Kidney (tissue), 22 donors: ENCODE measurements at places on chromosomes 5 and 9. TPM values are rescaled to one million over a fixed set of nuclear protein-coding genes. Genes with fewer than 3 reads are reported as not detected.

DNA sequence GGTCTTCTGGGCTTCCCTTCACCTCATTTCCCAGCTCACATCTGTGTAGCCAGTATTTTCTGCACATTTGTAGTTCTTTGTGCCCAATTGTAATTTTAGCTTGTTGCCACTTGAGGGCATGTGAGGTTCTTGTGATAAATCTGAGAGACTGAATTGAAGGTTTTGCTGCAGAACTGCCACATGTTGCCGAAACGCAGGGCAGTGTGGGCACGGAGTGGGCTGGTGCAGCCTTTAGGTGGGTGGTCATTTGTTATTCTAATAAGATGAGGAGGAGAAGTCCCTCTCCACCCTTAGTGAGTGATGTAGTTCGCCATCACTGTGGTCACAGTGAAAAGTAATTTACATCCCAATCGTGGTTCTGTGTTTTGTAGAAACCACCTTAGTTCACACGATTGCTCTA, 21.2 kb downstream of the OTULIN start:
- DNase-seq: peak; percentile 68

DNA sequence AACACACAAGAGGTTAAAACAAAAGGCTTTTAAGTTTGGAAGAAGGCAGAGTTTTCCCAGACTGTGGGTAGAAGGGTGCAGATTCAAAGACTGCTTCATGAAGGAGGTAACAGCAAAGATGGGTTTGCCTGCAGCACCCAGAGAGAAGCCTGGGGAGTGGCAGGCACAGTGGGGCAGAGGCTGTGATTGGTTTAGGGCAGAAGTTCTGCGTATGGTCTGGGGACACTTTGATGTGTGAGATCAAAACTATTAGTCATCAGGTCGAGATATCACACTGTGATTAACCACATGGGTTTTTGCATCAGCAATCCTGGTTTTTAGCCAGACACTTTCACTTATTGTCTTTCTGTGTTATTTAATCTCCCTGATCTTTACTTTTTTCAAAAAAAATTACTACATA, 188.8 kb upstream of the GLRA1 start:
- no peak for DNase-seq

DNA sequence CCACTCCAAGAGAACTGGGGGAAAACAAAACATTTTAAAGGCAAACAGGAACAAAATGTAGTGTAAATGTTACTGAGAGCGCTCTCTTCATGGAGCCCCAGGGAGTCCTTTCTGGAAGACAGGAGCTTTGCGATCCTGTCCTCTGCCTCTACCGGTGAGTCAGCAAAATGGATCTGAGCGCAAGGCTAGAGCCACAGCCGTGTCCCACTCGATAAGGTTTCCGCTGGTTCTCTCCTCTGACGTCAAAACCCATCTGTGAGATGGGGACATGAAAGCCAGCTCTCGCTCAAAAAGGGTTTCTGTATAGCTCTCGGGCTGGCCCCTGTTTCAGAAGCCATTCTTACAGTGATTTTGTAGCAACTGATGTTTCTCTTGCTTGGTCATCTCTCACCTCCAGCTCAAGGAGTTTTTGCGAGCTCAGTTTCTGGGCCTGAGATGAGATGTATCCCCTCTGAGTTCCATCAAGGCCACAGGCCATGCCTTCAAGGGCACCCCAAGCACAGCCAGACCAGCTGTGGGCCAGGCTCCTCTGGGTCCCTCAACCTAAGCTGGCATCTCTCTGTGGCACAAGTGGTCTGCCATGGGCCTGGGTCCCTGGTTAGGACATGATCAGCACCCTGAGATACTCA, 101.6 kb downstream of the FSTL4 start:
- DNase-seq: no peak

- DNase-seq: no peak
These were observed 46.6 kb downstream of the RAB3C start for GRCh38 chr5:58629271-58630159.

GDF9 gene
- polyA plus RNA-seq: 0.88 TPM

PTPRD gene
- 6.4 TPM for polyA plus RNA-seq

DNA sequence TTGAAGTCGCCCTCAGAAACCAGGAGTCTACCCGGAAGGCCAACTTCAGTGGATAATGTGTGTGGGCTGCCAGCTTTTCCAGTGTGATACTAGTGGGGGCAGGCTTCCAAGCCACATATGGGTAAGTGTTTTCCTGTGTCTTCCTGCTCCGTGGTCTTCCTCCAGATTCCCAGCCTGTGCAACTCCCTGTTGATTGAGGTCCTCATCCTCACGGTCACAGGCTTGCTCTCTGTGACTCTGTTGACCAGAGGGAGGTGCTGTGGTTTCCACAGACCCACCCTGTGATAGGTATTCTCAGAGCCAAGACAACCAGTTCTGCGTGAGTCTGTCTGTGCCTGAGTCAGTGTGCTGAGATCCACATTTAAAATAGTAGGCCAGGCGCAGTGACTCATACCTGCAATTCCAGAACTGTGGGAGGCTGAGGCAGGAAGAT, 388.0 kb upstream of the IRX2 start:
- DNase-seq: no peak

GRCh38 chr5:138459311-138459933, 5.9 kb upstream of the EGR1 start:
- DNase-seq: no peak

SLC25A51 gene
- polyA plus RNA-seq: 10.7 TPM

- DNase-seq: no peak
These were observed 168.1 kb downstream of the EFNA5 start for GRCh38 chr5:107502676-107503060.

POMT1 gene
- 32.3 TPM for polyA plus RNA-seq

SPATA31A3 gene
- not detected for polyA plus RNA-seq

FAM219A gene
- polyA plus RNA-seq: 8.7 TPM
